Stimulated activated CD4-positive, alpha-beta T cell treated with anti-CD3 and anti-CD28 coated beads, Interleukin-15, amount 100 ng/mL, for 1 hour (primary cell): ENCODE measurements at places on chromosomes 5 and 9.

DNA sequence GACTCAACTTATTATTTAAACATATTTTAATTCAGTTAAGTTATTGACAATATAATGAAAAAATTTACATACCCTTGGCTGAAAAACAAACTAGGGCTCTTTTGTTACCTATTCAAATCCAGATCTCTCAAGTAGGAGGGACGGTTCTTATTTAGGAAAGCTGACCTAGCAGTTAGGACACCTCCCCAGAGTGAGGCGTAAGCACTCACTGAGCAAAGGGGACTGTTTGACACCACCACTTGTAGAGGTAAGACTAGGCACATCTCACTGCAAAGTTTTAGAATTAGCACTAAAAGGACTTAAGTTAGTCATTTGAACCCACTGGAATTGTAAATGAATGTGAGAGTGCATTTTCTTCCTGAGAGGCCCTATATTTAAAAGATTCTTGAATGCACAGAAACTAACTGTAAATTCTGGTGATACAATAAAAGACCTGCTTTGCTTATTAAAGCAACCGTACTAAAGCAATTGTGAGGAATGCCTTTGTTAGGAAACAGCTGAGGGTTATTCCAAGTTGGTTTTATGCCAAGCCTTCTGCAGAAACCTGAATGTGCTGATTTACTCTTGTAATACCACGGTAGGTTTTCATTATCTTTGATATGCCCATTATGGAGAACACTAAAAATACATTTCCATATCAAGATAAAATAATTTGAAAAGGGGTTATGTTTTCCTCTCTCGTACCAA lies 16.2 kb downstream of the HACD4 start:
- no peak for DNase-seq

DNA sequence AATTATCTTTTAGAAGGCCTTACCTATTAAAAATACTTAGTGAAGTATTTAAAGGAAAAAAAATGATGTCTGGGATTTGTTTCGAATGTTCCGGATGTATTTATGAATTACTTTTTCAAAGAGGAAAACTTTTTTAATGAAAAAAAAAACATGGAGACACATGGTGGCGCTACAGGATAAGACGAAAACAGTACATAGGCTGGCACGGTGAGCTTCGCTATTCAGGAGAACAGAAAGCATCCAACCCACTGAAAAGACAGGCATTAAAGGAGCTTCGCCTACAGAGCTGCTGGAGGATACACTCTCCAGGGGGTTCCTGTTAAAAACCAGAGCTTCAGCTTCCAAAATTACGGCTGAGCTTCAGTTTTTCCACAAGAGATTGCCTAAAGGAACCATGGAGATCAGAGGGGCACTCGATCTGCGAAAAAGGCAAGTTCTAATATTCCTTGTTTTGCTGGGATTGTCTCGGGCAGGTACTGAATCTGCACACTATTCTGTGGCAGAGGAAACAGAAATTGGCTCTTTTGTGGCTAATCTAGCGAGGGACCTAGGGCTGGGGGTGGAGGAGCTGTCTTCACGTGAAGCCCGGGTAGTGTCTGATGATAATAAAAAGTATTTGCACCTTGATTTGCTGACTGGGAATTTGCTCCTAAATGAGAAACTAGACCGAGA lies at the start of gene PCDHB14:
Gene PCDHB14, plus strand, starts transcription at position 232 of the 672 bp plus-strand sequence. Its CDS starts 163 bp downstream, at position 395.
- no peak for DNase-seq

DNA sequence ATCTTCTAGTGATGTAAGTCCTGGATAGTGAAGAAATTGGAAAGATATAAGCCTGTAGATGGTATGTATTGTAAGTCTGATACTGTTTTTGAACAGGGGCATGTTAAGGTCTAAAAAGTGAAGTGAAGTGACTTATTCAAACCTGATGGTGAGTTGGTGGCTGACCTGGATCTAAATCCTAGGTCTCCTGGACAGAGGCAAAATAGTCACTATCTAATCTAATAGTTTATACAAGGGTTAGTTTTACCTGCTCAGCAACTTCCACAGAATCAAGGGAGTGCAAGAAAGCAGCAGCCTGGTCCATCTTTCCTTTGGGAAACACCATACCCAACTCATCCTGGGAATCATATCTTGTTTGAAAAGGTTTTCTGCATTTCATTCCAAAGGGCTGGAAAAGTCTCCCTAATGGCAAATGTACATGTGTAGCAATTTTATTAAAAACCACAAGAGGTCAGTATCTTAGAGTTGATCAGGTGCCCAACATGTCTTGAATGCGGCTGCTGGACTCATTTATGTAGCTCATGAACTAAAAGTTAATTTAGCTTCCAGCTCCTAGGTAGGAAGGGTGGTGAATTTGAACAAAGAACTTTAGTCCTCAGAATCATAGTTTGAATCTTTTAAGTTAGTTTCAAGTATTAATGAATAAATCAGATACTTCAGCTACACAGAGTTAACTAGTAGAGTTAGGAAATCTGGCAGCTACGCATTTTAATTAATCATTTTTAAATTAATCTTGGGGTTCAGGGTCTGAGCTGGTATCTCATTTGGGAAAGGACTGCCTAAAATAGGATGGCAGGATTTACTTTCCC lies 26.0 kb downstream of the SKP2 start:
- DNase-seq = no peak

DNA sequence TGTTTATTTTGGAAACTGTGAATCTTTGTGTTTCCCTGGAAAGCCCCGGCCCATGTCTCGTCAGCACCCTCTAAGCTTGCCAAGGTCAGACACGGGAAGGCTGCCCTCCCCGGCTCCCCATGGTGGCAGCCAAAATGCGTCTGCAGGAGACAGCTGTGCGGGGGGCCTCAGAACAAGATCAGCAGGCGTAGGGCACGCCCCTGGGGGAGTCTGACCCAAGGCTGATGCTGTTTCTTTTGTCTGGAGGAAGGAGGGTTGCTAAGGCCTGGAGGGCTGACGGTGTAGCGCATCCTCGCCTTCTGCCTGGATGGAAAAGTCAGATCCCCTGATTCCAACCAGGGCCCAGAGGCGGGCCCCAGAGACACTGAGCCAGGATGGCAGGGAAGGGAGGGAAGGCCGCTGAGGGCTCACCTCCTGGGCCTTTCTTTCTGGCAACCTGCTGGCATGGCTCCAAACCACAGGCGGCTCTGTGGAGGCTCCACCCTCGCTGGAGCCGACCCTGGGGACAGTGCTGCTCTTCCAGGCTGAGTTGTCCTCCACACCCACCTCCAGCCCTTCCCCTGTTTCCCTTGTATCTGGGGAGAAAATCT lies 57.2 kb downstream of the OLFM1 start:
- no peak for DNase-seq

GRCh38 chr5:93163010-93163663 lies 417.9 kb downstream of the NR2F1-AS1 start:
- DNase-seq = no peak
